ENCODE measurements at places on chromosomes 2 and 18. TPM values are rescaled to one million over a fixed set of nuclear protein-coding genes. Genes with fewer than 3 reads are reported as not detected.

Gene LRRTM1
- total RNA-seq = not detected

Gene MAP3K20
- total RNA-seq = 26.5 TPM

Gene PDCL3
- 42.5 TPM for total RNA-seq

Gene PDCD1
- total RNA-seq = 42.0 TPM

Gene MYL1
- total RNA-seq = not detected

- DNase-seq = no peak
Measured at GRCh38 chr18:50286391-50287027, 983 bp downstream of the CXXC1 start.

- no peak for DNase-seq
Measured at GRCh38 chr2:11807156-11808015, 61.0 kb downstream of the LPIN1 start.

GRCh38 chr18:44724105-44724778 is 43.6 kb downstream of the SETBP1 start:
- DNase-seq = no peak

DNA sequence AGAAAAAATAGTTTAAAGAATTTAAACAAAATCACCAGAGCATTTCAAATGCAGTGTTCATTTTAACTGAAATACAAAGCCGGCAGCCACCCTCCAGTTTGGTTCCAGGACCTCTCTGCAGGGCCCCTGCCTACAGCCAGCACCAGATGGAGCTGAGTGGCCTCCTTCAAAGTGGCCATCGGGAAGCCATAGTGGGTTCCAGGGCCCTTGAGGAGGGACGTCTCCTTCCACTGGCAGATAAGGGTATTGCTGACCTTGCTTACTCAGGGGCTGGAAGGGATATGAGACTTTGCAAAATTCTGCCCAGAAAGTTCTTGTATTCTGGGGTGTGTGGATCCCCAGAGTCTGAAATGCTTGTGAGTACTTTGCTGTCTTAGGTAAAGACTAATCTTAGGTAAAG is 205.2 kb upstream of the APCDD1 start:
- DNase-seq = no peak

DNA sequence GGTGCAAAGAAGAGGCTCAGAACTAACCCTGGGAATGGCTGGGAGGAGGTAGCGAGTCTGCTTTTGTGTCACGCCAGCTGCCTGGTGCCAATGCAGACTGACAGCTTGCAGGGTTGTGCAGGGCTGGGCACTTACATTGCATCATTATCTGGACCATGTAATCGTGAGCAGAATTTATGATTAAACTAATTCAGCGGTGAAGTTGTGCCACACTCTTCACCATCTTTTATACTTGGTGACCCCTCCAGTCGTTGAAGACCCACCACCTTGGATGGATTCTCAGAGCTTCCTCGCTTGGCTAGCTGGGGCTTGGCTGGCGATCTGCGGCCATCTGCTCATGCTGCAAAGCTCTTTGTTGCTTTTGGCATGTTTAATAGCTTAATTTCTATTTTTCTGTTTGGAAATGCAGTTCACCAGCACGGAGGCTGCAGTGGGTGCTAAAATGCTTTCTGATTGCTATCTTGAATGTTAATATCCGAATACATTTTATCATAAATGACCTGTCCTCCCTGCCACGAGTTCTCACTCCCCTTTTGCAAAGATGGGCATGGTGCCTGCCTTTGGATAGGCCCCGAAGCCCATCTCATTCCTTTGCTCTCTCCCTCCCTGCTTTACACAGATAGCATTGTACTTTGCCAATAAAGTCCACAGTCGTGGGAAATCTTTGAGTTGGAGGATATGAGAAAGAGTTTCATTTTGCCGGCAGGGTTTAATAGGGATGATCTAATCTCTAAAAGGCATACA is 188.2 kb downstream of the PRKCE start:
- no peak for DNase-seq

- no peak for DNase-seq
Measured at GRCh38 chr2:88669482-88670214, 21.8 kb upstream of the RPIA start.

- DNase-seq = no peak
Measured at GRCh38 chr2:128727914-128728313, 409.2 kb upstream of the HS6ST1 start.

GRCh38 chr18:9681217-9681616 is 26.9 kb upstream of the RAB31 start:
- DNase-seq = no peak

GRCh38 chr2:27960237-27960912 is 69.8 kb downstream of the BABAM2 start:
- peak; percentile 21 for DNase-seq

- DNase-seq = no peak
Measured at GRCh38 chr2:16479721-16480120, 185.9 kb downstream of the CYRIA start.

DNA sequence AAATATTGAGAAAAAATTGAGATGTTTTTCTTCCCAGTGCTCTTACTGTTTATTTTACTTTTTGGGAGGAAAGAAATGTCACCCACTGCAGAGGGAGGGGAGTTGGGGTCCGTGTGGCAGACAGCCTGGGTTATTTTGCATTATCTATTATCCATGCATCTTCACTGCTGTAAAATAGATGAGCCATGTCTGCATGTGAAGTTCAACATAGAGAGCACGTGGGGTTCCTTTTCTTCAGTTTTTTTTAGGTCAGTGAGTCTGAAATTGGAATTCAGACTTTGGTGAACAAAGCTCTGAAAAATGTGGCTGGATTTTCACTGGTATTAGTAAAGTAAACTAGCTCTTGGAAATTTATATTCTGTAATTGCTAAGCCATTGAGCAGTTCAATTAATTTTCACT is 2.4 kb downstream of the DCDC2C start:
- DNase-seq = no peak

DNA sequence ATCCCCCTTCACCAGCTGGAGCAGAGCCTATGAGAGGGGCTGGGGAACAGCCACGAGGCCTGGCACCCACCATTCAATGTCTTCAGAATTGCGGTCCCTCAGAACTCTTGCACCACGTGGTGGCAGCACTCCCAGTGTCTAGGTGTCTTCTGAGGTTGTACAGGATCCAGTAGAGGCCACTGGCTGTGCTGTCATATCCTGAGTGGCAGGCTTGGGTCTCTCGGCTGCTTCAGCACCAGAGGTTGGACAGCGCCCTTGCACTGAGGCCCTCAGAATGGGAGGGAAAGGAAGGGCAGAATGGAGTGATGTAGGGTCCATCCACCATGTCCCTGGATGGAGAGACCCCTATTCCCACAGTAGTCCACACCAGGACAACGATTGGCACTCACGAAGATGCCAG is 112.0 kb upstream of the TEKT4 start:
- no peak for DNase-seq

DNA sequence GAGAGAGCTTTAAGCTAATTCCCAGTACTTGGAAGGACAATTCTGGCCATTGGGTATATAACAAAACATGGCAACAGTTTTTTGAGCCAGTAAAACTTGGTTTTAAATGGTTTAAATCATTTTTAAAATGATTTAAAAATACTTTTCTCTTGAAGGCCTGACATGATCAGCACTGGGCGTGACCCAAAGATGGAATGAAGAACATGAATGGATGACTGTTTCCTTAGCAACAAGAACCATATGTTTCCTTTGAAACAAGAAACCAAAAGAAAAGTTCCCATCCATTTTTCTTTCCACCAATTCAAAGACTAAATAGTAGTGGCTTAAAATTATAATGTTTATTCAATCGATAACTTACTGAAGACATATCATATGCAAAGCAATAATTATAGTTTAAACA is 348.3 kb upstream of the FIGN start:
- DNase-seq = no peak
